ENCODE measurements at places on chromosomes 3 and 15.

DNA sequence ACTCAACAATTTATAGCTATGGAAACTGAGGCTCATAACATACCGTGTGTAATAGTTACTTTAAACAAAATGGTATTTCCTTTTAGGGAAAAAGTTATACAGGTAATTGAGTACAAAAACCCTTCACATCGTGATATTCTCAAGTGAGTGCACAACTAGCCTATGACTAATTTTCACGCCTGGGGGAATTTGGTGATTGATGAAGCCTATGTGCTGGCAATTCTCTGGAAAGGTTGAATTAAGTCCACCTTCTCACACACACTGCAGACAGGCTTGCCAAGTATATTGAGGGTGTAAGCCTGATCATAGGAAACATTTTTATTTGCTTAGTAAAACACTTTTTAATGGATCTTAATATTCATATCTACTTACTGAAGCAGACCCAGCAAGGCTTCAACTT, 41.3 kb upstream of the ROBO2 start:
- no peak for DNase-seq

GRCh38 chr15:62749036-62749815, 293.3 kb upstream of the TPM1 start:
- no peak for DNase-seq

GRCh38 chr3:168165390-168166269, 69.9 kb upstream of the GOLIM4 start:
- DNase-seq: no peak

- no peak for DNase-seq
Measured at GRCh38 chr3:138432576-138433240, 1.7 kb upstream of the ESYT3 start.

All from NCI-H226 (cell line).